ENCODE measurements at places on chromosomes 1 and 21.

DNA sequence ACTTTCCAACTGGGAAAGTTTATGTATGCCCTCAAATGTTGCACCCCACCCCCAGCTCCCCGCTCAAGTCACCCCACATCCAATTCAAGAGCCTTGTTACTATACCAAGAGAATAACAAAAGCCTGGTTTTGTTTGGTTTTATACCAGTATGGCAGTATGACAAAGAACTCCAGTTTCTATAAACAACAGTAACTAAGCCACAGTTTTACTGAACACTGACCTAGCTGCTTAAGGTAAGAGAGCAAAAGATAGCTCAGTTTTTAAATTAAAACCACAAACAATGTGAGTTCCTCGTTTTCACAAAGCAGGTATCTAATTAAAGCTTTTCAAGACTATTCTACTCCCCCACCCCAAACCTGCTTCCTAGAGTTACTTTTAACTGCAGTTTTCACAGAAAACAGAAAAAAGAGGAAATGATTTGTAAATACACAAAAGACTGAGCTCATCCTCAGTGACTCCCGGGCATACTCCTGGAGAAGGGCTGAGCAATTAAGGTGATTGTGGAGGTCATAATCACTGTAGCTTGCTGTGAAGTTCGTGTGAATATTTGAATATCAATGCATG, 59.3 kb upstream of the LHX8 start:
- no peak for DNase-seq

- no peak for DNase-seq
Measured at GRCh38 chr1:11891433-11892186, 32.9 kb upstream of the NPPB start.

GRCh38 chr21:16211339-16212303, 481.8 kb downstream of the USP25 start:
- DNase-seq, result no peak

GRCh38 chr1:84509029-84509428, 2.6 kb upstream of the GNG5 start:
- DNase-seq, result no peak

GRCh38 chr21:31236528-31236927, 107.5 kb downstream of the TIAM1 start:
- DNase-seq, result no peak

DNA sequence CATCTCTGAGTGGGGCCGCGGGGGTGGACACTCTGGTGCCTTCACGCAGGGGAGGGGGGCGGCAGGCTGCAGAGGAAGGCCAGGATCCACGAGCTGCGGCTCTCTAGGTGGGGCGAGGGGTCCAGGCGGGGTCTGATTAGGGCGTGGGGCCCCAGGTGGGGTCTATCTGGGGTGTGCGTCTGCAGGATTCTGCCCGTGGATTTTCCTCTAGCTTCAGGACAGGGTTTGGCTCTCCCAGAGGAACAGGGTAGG, 6.3 kb downstream of the JMJD4 start:
- no peak for DNase-seq

DNA sequence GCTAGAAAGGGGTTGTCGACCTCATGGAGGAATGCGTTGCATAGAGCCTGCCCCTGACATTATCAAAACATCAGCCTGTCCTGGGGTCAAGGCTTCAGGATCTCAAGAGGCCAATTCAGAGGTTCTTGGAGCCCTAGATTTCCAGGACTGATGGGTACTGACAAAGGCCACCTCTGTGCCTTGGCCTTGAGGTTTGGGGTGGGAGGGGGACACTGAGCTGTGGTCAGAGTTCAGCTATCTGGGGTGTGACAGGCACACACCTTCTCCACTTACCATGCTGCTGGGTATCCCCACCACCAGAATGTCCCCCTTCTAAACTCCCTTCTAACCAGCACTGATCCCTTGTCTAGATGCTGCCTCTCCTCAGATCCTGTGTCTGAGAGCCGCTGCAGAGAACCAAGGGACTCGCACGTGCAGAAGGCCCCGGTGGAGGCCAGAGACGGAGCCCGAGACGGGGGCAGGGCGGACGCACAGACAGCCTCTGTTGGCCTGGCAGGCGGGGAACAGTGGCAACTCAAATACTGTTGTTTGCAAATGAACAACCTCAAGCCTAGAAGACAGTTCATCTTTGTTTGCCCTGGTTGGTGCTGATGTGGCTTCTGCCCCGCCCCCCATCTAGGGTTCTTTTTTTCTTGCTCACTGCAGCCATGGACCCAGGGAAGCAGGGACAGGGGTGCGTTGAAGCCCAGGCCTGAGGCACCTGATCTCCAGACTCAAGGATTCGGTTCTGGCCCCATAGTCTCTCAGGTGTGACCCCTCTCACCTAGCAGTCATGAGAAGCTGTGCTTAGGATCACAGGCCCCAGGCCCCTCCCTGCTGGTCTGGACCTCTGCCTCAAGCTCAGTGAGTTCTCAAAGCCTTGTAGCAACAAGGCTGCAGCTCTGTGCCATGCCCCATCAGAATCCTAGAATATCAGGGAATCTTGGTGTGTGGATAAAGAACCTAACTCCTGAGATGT, 28.1 kb upstream of the CSF1 start:
- DNase-seq, result no peak

- DNase-seq, result no peak
Measured at GRCh38 chr1:116911779-116912469, 2.2 kb downstream of the PTGFRN start.

DNA sequence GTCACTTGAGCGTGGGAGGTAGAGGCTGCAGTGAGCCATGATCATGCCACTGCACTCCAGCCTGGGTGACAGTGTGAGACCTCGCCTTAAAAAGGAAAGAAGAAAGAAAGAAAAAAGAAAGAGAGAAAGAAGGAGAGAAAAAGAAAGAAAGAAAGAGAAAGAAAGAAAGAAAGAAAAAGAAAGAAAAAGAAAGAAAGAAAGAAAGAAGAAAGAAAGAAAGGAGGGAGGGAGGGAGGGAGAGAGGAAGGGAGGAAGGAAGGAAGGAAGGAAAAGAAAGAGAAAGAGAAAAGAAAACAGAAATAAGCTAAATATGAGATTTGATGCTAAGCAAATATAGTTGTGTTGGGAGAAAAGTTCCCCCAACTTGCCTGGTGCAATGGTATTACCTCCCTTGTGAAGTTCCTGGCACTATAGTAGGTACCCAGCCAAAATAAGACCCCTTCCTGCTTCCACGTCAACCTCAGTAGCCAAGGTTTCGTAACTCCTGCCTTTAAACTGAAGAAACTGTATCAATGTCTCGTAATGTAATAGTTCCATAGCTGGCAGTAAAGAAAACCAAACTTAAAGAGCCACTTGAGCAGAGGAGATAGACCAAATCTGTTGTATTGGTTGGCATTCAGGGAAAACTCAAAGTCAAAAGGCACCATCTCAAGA, 88.1 kb upstream of the HNRNPU start:
- no peak for DNase-seq
